Stimulated activated CD4-positive, alpha-beta T cell treated with anti-CD3 and anti-CD28 coated beads, Interleukin-15, amount 100 ng/mL, for 1 hour (primary cell): ENCODE measurements at places on chromosomes 6 and 20.

- no peak for DNase-seq
These were observed 60.2 kb upstream of the STX16 start for GRCh38 chr20:58590679-58591473.

DNA sequence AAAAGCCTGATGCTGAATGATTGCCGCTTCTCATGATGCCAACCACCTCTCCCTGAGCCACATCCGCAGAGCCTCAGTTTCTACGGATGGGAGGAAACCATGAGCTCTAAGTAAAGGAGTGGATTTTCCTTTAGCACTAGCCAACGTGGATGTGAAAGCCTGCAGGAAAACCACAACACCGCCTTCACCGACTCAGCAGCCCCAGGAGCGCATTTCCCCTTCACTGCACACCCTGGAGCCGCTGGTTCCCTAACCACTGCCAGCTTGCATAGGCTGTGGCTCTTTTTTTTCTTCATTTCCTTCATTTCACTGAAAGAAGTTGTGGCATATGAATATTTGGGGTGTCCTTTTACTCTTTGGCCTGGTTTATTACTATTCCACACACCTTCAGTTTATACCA lies 50.5 kb upstream of the SSTR4 start:
- DNase-seq: no peak

DNA sequence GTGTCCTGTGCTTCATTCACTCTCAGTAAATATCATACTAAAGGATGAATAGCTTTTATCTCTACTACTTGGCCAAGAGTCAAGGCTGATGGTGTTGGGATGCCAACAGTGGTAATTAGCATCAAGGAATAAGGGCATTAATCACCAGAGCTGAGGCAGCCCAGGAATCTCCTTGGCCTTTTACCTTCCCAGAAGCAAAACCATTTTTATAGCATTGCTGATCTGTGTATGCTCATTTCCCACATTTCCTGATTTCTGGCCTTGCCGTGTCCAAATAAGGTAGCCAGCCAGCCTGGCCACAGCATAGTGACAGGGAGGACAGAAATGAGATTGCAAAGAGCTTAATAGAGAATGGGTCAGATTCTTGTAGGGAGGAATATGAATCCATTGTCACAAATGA lies 76.7 kb upstream of the FOXO3 start:
- no peak for DNase-seq

DNA sequence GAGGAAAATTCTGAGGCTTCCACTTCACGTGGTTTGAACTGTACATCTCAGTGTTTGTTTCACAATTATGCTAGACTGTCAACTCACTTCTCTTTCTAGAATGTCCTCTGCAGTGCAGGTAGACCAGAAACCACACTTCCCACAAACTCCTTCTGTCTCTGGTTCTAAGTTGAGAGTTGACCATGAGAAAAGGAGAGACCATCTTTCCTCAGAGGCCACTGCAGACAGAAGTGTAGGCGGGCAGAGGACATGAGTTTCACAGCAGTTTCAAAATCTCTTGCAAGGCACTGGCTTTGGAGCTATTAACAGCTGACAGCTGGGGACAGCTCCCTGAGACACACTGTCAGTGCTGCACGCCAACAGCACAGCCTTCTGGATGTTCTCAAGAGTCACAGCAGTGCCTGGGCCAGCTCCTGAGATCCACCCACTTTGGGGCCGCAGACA lies 55.4 kb upstream of the MOXD1 start:
- DNase-seq: no peak

GRCh38 chr6:159826968-159827647 lies 27.0 kb downstream of the PNLDC1 start:
- DNase-seq: no peak

GRCh38 chr6:164926686-164927085 lies 382.7 kb downstream of the C6orf118 start:
- no peak for DNase-seq

- DNase-seq: no peak
These were observed 13.6 kb downstream of the COL9A1 start for GRCh38 chr6:70289299-70289698.

- no peak for DNase-seq
These were observed 181.2 kb upstream of the POU3F2 start for GRCh38 chr6:98653179-98653578.

GRCh38 chr6:11278207-11278559 lies 45.7 kb upstream of the NEDD9 start:
- no peak for DNase-seq

DNA sequence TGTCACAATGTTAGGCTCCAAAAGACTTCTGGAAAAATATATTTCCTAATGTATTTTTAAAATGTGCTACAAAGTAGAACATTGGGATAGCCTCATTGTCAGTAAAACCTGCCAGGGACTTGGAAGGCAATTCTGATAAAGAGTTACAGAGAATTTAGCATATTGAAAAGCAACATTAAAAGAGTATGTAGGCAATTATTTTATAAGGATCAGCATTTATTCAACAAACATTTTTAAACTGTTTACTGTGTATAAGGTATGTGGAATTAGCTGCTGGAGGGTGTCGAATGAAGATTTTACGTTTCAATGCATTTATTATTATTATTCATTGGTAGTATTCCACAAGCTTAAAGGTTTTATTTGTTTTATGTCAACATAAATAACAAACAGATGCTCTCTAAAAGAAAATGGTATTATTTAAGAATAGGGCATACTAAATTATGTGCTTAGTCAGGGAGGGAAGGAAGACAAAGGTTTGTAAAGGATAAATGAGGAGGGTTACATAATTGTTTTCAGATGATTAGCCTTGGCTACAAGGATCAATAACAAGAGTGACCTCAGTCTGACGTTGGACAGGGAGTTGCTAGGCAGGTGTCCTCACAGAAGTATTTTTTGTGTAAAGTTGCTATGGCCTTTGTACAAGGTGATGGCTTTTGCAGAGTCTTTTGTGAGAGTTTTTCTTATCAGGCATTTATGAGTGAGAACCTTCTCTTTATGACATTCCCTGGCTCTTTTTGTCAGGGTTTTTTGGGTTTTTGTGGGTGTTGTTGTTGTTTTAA lies 313.4 kb upstream of the PLCB4 start:
- no peak for DNase-seq

- no peak for DNase-seq
These were observed 286.0 kb downstream of the FOXC1 start for GRCh38 chr6:1895721-1896120.

- no peak for DNase-seq
These were observed 25.2 kb downstream of the GPX6 start for GRCh38 chr6:28490205-28490890.

GRCh38 chr6:108029226-108029921 lies 45.2 kb downstream of the OSTM1 start:
- no peak for DNase-seq

DNA sequence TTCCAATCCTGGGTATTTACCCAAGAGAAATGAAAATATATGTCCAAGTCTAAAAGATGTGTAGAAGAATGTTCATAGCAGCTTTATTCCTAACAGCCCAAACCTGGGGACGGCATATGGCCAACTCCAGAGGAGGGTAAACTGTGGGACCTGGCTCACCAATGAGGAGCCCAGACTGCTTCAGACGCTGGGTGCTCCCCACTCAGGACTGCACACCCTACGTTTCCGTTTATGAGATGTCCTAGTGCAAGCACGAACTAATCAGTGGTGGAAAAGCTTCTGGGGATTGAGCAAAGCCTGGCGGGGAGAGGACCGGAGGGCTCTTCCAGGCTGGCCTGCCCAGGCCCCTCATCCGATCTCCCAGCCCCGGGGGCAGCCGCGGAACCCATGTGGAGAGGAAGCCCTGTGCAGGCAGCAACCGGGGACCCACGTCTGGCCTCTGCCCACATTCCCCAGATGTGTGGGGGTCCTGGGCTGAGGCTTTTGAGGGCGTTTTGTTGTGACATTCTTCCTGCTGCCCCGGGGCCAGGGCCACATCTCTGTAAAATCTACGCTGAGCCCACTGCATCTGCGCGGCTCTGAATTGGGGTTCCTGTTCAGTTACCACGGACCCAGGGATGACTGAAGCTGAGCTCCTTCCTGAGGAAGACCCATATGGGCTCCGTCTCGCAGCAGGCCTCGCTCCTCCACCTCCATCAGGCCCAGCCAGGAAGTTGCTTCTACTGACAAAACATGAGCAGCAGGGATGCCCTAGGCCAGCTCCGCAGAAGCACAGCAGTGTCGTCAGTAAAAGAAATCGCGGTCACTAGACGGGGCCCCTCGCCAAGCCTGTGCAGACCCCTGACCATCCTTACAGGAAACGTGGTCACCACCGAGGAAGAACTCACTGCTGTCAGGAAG lies 188.0 kb downstream of the DLL1 start:
- DNase-seq: no peak

- DNase-seq: no peak
These were observed 6.7 kb downstream of the TGIF2 start for GRCh38 chr20:36579996-36580545.

GRCh38 chr20:63073738-63074065 lies 66.9 kb upstream of the BHLHE23 start:
- DNase-seq: no peak

GRCh38 chr6:166836785-166837718 lies 119.3 kb downstream of the RNASET2 start:
- DNase-seq: no peak

- DNase-seq: no peak
These were observed 72.4 kb downstream of the GPX5 start for GRCh38 chr6:28597924-28598722.

- DNase-seq: no peak
These were observed 125.7 kb upstream of the RIPOR2 start for GRCh38 chr6:25061289-25061936.

GRCh38 chr6:160004419-160005175 lies 35.7 kb downstream of the IGF2R start:
- DNase-seq: no peak

DNA sequence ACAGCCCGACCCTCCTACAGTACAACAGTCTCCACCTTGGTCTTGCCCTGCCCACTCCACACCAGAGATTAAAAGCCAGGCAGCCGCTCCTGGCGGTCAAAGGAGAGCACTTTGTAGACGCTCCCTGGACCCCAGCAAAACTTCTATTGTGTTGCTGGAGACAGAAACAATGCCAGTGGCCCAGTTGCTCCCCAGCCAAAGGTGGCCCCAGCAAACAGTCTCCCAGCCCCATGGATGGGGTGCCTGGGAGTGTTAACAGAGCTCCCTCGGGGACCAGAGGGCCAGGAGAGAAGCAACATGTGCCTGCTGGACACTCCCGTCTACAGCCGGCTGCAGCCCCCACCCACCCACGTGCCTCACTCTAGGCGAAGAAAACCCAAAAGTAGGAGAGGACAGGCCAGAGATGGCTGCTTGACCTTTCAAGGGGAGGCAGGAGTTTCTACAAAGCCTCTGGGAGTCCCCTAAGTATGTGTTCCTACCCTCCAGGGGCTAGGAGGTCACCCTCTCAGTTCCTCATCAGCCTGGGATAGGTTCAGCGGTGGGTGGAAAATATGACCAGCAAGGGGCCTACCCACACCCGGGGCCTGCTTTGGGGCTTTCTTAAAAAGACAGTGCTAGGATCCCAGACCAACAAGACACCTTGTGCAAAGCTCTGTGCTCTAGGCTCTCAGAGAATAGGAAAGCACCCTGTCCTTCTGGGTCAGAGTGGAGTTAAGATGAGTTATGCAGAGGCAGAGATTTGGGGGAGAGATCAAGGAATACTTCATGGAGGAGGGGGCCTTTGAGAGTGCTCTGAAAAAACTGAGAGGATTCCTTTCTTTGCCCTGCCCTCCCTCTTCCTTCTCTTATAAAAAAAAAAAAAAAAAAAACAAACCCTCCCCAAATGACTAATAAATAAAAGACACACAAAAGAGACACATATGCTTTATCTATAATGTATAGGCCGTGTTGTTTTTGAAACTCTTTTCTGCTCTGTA lies 19.0 kb upstream of the PREX1 start:
- no peak for DNase-seq

- no peak for DNase-seq
These were observed 10.4 kb upstream of the BPI start for GRCh38 chr20:38293491-38294065.

- no peak for DNase-seq
These were observed 19.3 kb upstream of the WFDC2 start for GRCh38 chr20:45450097-45450818.

DNA sequence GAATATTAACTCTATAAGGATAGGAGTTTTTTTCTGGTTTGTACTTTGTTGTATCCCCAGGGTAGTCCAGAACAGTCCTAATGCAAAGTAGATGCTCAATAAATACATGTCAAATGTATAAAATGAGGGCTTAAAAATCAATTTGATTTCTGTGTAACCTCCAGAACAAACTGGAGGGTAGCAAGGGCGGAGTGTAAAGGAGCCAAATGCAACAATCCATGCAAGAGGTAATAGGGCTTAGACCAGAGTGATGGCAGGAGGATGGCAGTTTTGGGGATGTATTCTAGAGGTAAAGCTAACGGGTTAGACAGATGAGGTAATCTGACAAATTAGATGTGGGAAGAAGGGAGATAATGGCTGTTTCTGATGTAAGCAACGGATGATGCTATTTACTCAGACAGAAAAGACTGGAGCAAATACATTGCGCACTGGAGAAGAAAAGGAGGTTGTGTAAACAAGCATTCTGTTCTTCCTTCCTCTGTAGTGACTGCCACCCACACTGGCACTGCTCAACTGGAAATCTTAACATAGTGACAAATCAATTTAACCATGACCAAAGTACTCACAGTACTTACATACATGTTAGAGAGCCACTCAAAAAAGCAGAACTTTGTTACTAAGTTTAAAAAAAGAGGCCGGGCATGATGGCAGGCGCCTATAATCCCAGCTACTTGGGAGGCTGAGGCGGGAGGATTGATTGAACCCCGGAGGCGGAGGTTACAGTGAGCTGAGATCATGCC lies 2.0 kb downstream of the ZNF318 start:
- DNase-seq: no peak
